Brain pericyte (primary cell): ENCODE measurements at places on chromosomes 1 and 21.

GRCh38 chr1:64031236-64031635 lies 172.2 kb upstream of the UBE2U start:
- DNase-seq: no peak

DNA sequence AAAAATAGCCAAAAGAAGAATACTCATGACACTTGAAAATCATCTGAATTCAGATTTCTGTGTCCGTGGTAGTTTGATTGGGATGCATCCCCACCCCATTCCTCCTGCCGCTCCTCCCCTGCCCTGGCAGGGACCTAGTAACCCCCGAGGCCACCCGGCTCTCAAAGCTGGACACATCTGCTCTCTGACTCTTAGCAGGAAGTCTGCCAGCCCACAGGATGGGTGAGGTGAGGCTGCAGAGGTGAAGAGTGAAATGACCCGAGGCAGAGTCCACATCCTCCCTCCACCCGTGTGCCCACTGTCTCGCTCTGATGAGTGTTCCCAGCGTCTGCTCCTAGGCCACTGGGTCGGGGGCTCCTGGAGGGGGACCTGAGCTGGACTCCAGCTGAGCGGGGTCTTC lies 308.5 kb upstream of the VAMP3 start:
- no peak for DNase-seq

GRCh38 chr1:235366286-235366685 lies 941 bp upstream of the TBCE start:
- DNase-seq: no peak

- DNase-seq: no peak
Measured at GRCh38 chr1:206739411-206740076, 31.0 kb upstream of the IL19 start.

- DNase-seq: no peak
Measured at GRCh38 chr1:203000217-203000944, 6.8 kb upstream of the TMEM183A start.

- DNase-seq: no peak
Measured at GRCh38 chr1:44926311-44926781, 60.0 kb downstream of the EIF2B3 start.

DNA sequence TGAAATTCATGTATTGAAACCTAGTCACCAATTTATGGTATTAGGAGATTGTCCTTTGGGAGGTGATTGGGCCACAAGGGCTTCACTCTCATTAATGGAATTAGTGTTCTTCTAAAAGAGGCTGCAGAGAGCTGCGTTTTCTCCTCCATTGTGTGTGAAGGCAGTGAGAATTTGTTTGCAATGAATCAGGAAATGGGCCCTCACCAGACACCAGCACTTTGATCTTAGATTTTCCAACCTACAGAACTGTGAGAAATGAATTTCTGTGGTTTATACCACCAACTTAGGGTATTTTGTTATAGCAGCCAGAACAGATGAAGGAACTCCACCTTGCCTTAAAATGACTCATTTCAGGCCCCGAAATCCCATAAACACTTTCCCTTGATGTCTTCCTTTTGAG lies 544.2 kb downstream of the RWDD3 start:
- DNase-seq: no peak

DNA sequence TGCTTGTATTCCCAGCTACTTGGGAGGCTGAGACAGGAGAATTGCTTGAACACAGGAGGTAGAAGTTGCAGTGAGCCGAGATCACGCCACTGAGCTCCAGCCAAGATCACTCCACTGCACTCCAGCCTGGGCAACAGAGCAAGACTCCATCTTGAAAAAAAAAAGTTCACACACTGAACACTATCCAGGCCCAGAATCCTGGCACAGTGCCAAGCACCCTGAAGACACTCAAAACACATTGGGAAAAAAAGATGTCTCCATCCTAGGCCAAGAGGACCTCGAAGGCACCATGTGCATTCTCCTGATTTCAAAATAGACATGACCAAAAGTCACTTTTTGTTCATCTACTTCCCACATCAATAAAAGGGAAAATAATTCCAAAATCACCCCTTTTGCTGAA lies 38.7 kb downstream of the SLC9A1 start:
- no peak for DNase-seq

DNA sequence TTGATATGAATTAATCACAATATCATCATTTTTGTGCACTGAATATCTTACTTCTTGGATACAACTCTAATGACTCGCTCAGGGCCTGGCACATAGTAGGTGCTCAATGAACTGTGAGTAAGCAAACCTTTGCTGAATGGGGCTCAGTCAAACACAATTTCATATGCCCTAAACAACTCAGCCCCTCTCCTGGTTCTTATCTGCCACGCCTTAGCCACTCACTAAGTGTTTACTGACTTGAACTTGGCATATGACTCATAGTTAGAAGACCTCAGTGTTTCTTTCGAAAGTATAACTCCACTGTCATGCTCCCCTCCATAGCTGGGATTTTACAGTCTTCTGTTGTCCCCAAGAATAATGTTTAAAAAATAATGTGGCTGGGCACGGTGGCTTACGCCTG lies 4.8 kb upstream of the IFNLR1 start:
- no peak for DNase-seq

GRCh38 chr21:45601551-45601950 lies 42.0 kb upstream of the PCBP3 start:
- no peak for DNase-seq

- DNase-seq: no peak
Measured at GRCh38 chr1:176617881-176618280, 154.9 kb downstream of the PAPPA2 start.

GRCh38 chr1:53182716-53183094 lies 13.9 kb upstream of the CPT2 start:
- no peak for DNase-seq
